ENCODE measurements at places on chromosomes 13 and 19.

DNA sequence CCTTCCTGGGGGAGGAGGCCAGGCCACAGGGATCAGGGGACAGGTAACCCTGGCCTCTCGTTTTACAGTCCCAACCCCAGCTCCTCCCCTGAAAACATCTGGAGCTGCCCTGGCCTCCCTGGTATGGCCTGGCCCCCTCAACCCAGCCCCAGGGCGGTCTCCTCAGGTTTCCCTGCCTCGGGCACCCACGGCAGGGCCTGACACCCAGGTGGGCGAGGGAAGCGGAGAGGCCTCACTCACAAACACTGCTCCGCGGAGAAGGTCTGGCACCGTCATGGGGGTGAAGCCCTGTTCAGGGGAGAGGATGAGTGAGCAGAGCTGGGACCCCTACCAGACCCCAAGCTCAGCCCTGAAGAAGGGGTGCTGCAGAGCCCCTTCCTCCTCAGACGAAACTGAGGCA is 6.5 kb upstream of the CCER2 start:
- DNase-seq, result no peak

- DNase-seq, result no peak
These were observed 23.1 kb upstream of the MED4 start for GRCh38 chr13:48118030-48118429.

GRCh38 chr19:30367006-30367405 is 5.2 kb upstream of the ZNF536 start:
- no peak for DNase-seq

DNA sequence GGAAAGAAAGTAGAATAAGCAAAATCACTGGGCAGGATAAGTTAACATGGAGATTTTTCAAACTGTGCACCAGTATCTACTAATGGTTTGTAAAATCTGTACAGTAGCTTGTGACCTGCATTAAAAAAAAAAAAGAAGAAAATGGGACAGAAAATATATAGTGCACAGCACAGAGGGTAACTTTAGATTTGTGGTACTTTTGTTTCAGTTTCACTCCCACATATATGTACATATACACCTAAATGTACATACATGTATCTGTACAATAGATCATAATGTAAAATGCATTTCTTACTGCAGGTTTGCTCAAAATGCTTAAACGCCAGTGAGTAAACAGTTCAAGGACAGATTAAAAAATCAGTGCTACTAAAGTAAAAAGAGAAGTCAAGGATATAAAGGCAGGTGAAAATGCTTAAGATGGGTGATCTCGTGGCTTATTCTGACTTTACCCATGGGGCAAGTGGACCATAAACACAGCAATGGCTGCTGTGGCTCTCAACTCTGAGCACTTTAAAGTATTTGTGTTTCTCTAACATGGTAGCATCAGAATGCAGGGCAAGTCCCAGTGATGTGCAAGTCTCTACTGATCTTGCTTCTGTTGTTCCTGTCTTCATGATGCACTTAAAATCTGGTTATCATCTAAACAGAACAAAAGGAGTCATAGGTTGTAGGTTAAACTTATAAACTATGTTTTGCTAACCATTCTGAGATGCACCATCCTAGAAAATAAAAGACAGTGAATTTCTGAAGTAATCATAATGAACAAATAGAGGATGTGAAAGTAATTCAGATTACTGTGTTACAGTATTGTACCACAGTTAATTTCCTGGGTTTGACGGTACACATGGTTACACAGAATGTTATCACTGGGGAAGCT is 112.3 kb downstream of the MIPEP start:
- DNase-seq, result no peak

GRCh38 chr19:17883627-17884410 is 12.1 kb downstream of the SLC5A5 start:
- no peak for DNase-seq

GRCh38 chr19:16262618-16263017 is 62.0 kb upstream of the KLF2 start:
- no peak for DNase-seq

- no peak for DNase-seq
These were observed 22.8 kb downstream of the RFX1 start for GRCh38 chr19:13983213-13983889.

DNA sequence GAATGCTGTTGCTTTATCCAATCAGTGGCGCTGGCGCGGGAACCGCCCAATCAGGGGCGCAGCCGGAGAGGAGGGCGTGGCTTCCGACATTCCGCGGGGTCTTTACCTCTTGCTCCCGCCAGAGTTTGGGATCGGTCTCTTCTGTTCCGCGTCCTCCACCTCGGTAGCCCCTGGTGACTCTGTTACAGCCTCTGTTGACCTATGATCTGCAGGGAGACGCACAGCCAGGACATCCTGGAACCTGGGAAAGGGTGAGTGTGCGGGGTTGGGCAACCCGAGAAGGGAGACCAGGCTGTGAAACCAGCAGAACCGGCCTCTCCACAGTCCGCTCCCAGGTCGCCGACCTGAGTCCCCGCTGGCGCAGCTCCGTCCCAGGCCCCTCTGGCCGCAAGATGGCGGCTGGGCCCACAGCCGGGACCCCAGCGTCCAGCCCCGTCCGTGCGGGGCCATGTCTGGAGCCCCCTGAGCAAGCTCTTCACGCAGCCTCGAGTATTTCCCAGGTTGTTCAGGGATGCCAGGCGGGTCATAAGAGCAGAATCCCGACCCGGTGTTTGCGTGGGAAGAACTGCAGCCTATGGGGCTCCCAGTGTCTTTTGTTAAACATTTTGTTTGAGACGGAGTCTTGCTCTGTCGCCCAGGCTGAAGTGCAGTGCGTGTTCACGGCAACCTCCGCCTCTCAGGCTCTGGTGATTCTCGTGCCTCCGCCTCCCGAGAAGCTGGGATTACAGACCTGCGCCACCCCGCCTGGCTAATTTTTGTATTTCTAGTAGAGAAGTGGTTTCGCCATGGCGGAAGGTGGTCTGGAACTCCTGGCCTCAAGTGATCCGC is 4.4 kb upstream of the ZNF681 start:
- DNase-seq, result peak; percentile 52

DNA sequence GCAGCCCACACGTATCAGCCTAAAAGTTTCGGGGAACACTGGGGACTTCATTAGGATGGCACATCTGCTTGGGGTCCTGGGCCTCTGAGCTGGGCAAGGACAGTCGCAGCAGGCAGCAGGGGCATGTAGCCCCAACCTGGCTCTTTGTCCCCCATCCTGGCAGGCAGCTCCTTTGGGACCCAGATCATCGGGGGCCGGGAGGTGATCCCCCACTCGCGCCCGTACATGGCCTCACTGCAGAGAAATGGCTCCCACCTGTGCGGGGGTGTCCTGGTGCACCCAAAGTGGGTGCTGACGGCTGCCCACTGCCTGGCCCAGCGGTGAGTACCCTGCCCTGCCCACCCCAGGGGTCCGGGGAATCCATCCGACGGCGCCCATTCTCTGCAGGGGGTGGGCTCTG is 3.3 kb downstream of the GZMM start:
- DNase-seq, result no peak

DNA sequence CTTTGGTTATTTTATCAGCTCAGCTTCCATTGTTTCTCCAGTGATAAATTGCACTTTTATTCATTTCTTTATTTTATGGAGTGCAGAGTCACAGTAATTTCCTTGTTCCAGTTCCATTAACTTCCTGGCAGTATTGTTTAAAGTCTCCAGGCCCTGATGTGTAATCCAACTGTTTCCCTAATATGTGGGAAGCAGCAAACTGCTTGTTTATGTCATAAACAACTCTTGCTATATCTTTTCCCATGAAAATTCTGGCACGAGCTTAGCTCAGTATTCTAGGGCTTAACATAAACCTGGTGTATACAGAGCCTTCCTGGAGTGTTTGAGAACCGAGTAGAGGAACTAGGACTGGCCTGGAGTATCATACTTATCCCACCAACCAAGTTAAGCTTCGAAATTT is 83.5 kb upstream of the ARGLU1 start:
- no peak for DNase-seq

DNA sequence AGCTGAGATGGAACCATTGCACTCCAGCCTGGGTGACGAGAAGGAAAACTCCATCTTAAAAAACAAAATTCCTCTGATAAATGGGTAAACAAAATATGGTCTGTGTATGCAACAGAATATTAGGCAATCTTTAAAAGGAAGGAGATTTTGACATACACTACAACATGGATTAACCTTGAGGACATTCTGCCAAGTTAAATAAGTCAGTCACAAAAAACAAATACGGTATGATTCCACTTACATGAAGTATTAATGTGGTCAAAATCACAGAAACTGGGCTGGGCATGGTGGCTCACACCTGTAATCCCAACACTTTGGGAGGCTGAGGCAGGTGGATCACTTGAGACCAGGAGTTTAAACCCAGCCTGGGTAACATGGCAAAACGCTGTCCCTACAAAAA is 3.0 kb upstream of the ZNF444 start:
- DNase-seq, result no peak

DNA sequence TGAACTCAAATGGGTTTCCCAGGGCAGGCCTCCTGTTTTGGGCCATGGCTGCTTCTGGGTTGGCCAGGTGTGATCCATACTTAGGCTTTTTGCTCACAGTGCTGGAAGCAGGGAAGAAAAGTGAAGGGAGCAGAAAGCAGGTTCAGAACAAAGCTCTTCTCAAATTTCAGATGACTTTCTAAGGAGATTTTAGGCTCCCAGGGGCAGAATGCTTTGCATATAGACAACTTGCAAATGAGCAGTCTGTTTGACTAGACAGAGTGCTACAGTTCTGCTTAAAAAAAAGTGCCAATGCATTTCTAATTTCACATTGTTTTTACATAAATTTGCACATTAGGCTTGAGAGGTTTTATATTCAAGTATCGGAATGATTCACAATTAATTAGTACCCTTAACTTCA is 2.6 kb upstream of the SLC10A2 start:
- no peak for DNase-seq

DNA sequence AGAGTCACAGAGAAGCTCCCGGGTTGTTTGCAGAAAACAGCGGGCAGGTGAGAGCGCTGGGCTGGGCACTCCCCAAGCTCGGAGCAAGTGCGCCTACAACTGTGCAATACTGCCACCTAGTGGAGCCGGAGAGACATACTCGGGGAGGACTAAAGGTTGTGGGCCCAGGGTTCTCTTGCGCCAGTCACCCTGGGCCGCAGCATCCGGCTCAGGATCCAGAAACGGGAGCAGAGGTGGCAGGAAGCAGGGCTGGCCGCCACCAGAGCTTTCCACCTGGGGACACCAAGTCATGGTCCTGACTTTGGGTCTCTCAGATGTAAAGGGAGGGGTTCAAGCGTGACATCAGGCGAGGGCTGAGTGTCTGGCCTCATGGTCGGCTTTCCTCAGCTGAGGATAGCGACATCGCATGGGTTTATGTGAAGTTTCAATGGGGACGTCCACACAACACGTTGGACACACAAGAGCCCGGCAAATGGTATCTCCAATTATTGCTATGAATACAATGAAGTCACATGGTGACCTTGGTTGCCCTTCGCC is 11.2 kb upstream of the KLK4 start:
- DNase-seq, result peak; percentile 45

DNA sequence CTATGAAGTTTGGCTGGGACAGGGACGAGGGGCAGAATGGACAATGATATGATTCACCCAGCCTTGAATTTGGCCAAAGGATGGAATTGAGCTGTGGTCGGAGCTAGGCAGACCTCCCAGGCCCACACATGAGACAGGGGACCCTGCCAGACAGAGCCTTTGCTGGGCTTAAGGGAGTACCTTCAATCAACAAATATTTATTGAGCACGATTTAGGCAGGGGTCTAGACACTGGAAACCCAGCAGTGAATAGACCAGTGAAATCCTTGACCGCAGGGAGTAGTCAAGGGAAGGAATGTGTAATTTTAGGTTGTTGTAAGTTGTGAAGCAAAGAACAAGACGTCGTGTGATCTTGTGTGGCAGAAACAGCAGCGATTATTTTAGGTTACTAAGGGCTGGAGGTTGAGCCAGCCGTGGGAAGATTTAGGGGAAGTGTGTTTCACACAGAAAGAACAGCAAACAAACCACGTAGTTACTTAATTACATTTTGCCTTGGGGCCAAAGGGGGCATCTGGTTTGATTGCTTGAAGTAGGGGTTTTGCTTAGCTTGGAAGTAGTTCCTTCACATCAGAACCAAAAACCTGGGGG is 16.9 kb upstream of the AP1M2 start:
- DNase-seq, result no peak

- DNase-seq, result no peak
These were observed 48.0 kb upstream of the ABCC4 start for GRCh38 chr13:95349267-95349666.

DNA sequence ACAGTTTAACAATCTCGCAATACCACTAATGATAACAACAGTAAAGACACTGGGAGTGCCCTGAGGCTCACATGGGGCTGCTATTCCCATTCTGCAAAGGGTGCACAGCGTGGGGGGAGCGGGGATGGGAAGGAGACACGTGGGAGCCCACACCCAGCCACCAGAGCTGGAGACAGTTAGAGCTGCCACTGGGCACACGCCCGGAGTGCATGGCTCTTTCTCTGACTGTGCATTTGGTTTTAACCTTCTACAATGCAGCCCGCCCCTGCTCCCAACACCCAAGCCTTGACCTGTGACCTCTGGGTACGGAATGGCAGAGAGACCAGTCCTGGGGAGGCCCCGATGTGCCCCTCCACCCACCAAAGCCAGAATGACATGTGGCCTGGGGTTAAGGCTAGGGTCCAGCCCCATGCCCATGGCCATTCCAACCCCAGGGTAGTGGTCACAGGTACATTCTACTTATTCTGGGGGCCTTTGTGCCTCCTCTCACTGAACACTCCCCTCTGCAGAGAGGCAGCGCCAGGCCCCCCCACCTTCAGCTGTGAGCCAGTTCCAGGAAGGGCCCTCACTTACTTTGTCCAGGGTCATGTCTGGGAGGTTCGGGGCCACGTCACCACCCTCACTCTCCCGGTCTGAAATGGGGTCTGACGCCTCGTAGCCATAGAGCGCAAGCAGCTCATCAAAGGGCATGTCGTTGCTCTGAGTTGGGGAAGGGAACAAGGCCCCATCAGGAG is 17.1 kb downstream of the MIER2 start:
- no peak for DNase-seq

DNA sequence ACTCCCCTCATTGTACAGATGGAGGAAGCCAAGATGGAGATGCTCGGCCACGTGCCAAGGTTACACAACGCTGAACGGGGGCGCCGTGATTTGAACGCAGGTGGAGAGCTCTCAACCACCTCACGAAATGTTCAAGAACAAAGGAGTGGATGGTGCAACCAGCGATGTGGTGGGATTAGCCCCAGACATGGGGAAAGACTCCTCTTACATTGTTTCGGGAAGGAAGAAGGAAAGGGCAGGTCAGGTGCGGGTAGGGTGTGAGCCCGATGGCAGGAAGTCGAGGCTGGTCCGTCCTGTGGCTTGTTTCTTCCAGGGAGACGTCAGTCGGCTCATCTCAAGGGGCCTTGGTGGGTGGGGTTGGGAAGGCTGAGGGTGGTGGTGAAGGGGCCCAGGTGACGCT is 7.1 kb upstream of the KLK14 start:
- no peak for DNase-seq

GRCh38 chr19:4951656-4952055 is 17.3 kb upstream of the KDM4B start:
- no peak for DNase-seq
